ENCODE measurements at places on chromosomes 13 and 19. TPM values are rescaled to one million over a fixed set of nuclear protein-coding genes. Genes with fewer than 3 reads are reported as not detected.
A peak's percentile ranks its signal among the peaks of the same experiment; 100 is the strongest.

- peak; percentile 32 for DNase-seq
These were observed 406.4 kb downstream of the KCNRG start for GRCh38 chr13:50421473-50422130.

DNA sequence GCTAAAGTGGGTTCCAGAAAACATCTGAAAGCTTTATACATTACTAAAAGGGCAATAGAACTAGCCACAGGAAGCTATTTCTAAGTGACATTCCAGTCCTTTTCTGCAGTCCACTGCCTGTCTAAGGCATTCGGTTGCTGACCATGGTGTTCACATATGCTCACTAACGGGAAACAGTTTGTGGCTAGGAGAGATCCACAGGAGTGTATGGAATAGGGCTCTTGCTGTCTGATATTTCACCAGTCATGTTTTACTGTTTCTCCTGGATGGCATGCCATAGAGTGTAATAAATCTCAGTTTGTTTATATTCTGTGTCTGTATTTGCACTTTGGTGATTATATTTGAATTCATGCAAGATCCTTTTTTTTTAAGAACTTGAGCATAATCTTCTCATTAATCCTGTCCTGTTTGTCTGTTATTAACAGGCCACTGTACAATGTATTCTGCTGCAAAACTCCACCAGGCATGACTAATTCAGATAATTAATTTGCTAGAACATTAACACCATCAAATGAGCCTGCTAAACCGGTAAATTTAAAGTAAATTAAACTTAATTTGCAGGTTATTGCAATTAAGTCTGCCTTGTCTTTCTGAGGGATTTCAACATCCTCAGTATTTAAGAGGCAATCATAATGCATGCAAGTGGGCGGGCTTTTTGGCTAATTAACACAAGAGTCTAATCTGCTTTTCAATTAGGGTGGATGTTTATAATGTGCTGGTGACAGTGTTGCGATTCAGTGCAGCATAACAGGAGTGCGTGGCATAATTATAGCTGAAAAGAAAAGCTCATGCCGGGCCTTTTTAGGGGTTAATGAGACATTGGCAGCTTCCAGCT, 201.3 kb downstream of the POU4F1 start:
- no peak for DNase-seq

Gene ZNF296
- 0.06 TPM for total RNA-seq

- DNase-seq: peak; percentile 50
These were observed 65.1 kb upstream of the GTF3A start for GRCh38 chr13:27359199-27359821.

DNA sequence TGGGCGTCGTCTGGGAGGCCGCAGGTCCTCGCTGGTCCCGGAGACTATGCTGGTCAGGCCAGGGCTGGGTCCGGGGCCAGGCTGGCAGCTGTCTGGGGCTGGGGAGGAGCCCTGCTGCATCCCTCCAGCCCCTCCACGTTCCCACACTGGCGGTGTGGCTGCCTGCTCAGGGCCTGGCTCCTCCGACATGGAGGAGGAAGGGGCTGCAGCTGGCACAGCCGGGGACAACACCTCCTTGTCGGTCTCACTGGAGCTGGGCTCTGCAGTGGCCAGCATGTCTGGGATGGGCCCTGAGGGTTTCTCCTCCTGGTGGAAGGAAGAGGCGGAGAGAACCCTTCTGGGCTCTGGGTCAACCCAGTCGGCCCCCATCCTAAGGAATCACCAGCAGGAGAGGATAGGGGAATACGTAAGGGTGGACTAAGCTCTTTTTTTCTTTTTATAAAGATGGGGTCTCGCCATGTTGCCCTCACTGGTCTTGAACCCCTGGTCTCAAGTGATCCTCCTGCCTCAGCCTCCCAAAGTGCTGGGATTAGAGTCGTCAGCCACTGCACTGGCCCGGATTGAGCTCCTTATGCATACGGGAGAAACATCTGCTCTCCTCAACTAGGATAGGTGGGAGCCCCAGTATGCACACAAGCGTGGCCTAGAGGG, 806 bp downstream of the ZNF414 start:
- no peak for DNase-seq

GRCh38 chr13:34942732-34943435, 814 bp downstream of the NBEA start:
- peak; percentile 31 for DNase-seq

Gene FGF21
- total RNA-seq: not detected

- peak; percentile 77 for DNase-seq
These were observed 5.3 kb upstream of the GPR4 start for GRCh38 chr19:45607071-45608029.

DNA sequence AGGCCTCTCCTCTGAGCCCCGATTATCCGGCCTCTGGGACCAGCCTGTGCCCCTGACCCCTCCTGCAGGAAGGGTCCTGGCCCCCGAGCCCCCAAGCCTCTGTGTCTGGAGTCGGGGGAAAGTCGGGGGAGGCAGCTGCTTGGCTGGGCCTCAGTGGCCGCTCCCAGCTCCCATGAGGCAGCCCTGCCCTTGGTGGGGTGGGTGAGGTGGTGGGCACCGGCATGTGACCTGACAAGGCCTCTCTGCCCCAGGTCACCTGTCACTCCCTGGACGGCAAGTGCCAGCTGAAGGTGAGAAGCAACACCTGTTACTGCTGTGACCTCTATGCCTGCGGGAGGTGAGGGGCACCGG, 41.5 kb downstream of the TMEM255B start:
- no peak for DNase-seq

- no peak for DNase-seq
These were observed 10.4 kb downstream of the MAP2K2 start for GRCh38 chr19:4113398-4114088.

DNA sequence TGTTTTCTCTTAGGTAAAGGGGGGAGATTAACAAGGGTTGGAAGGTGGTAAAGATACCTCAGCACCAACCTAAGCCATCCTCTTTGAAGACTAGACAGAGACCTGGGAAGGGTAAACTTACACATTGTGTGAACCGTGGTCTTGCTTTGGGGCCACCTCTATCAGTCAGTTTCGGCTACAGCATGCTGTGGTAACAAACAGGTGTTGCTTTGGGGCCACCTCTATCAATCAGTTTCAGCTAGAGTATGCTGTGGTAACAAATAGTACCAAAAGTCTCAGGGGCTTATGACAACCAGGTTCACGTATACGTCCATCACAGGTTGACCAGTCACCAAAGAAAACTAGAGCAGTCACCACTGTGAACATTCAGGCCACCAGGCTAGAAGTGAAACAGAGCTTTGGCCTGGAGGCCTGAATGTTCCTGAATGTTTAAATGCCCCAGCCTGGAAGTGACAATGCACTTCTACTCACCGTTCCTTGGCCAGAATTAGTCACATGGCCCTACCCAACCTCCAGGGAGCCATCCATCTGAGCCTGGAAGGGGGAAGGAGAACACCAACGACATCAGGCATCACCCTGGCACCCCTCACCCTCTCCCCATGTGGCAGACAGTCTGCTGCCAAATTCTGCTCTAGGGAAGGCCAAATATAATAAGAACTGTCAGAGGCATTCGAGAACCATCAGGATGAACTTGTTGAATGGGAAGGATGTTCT, 3.8 kb downstream of the FXYD7 start:
- no peak for DNase-seq

DNA sequence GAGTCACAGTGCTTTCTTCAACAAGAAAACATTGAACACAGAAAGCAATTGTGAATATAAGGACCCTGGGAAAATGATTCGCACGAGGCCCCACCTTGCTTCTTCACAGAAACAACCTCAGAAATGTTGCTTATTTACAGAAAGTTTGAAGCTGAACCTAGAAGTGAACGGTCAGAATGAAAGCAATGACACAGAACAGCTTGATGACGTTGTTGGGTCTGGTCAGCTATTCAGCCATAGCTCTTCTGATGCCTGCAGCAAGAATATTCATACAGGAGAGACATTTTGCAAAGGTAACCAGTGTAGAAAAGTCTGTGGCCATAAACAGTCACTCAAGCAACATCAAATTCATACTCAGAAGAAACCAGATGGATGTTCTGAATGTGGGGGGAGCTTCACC, 15.7 kb downstream of the ZNF175 start:
- DNase-seq: no peak

Gene ZNF763
- total RNA-seq: not detected

- no peak for DNase-seq
These were observed 10.2 kb upstream of the TPP2 start for GRCh38 chr13:102586615-102587014.

Gene WASF3
- 5.6 TPM for total RNA-seq
